ENCODE measurements at places on chromosomes 1 and 21.
A peak's percentile ranks its signal among the peaks of the same experiment; 100 is the strongest.

GRCh38 chr1:116767782-116768382 is 13.7 kb downstream of the CD2 start:
- no peaks in the 10 kb centered on the region for H3K36me3 ChIP-seq
- H3K27ac ChIP-seq, result no peak overlapping the region
- H3K4me1 ChIP-seq, result no peaks in the 10 kb centered on the region
- no peaks in the 10 kb centered on the region for H3K27me3 ChIP-seq
- H3K4me3 ChIP-seq, result no peak overlapping the region
- no peak for DNase-seq

GRCh38 chr1:172969611-172970010 is 81.1 kb downstream of the TNFSF18 start:
- H3K4me3 ChIP-seq, result no peak overlapping the region
- H3K36me3 ChIP-seq, result no peaks in the 10 kb centered on the region
- H3K27ac ChIP-seq, result no peak overlapping the region

- no peaks in the 10 kb centered on the region for H3K27me3 ChIP-seq
- no peaks in the 10 kb centered on the region for H3K36me3 ChIP-seq
- no peak for DNase-seq
- H3K4me1 ChIP-seq, result peaks cover 21% of the 10 kb centered on the region
- no peak overlapping the region for H3K27ac ChIP-seq
Measured at GRCh38 chr1:159879977-159880376, 17.5 kb upstream of the VSIG8 start.

DNA sequence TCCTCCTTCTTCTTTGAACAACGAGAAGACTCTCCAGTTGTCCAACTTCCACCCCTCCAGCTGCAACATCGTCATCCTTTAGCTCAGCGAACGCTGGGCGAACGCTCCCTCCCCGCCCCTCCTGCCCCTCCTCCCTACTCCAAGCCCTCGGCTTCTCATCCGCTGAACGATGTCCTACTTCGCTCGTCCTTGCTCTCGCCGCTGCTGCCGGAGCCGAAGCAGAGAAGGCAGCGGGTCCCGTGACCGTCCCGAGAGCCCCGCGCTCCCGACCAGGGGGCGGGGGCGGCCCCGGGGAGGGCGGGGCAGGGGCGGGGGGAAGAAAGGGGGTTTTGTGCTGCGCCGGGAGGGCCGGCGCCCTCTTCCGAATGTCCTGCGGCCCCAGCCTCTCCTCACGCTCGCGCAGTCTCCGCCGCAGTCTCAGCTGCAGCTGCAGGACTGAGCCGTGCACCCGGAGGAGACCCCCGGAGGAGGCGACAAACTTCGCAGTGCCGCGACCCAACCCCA is at the start of gene BCAN:
BCAN (plus strand) TSS at position 357 of the 504 bp plus-strand sequence. CDS start 3,938 bp downstream, outside the sequence.
- H3K27me3 ChIP-seq, result no peaks in the 10 kb centered on the region
- H3K27ac ChIP-seq, result no peak within 1 kb of the TSS
- H3K36me3 ChIP-seq, result peaks cover 44% of the 10 kb centered on the region

DNA sequence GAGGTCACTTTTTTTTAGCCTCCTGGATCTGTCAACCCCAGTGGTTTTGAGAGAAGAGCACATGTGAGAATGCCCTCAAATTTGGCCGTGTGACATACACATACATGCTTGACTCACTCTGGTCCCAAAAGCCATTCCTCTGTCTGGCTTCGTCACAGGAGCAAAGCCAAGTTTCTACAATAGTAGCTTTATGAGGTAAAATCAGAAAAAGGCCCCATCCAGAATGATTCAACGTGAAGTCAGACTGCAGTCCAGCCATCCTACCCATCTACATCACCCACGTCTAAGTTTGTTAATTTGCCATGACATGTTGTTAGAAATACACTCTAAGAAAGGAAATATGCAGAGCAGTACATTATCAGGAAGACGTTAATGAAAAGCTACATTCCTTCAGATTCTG is 245.2 kb downstream of the SDCCAG8 start:
- no peak overlapping the region for H3K27ac ChIP-seq
- H3K36me3 ChIP-seq, result no peaks in the 10 kb centered on the region
- H3K4me3 ChIP-seq, result no peak overlapping the region
- H3K4me1 ChIP-seq, result no peaks in the 10 kb centered on the region

GRCh38 chr1:150808121-150808520 is at the start of gene CTSK:
Gene CTSK, minus strand, starts transcription at chr1:150808260. Its CDS starts 1,455 bp downstream, at chr1:150806805.
- H3K36me3 ChIP-seq, result peaks cover 10% of the 10 kb centered on the region
- no peaks in the 10 kb centered on the region for H3K4me1 ChIP-seq
- no peak within 1 kb of the TSS for H3K4me3 ChIP-seq

DNA sequence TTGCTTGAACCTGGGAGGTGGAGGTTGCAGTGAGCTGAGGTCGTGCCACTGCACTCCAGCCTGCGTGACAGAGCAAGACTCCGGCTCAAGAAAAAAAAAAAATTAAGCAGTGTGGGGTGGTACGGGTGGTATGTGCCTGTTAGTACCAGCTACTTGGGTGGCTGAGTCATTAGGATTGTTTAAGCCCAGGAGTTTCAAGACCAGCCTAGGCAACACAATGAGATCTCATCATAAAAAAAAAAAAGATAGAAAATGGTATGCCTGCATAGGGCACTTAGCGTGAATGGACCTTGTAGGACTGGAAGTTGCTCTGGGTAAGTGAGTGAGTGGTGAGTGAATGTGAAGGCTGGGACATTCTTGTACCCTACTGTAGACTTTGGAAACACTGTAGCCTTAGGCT is 37.0 kb downstream of the TBCE start:
- no peak overlapping the region for H3K4me3 ChIP-seq
- H3K27ac ChIP-seq, result no peak overlapping the region
- peaks cover 35% of the 10 kb centered on the region for H3K4me1 ChIP-seq
- no peaks in the 10 kb centered on the region for H3K27me3 ChIP-seq
- no peak for DNase-seq
- H3K36me3 ChIP-seq, result no peaks in the 10 kb centered on the region

- peaks cover 19% of the 10 kb centered on the region for H3K27me3 ChIP-seq
- H3K27ac ChIP-seq, result no peak overlapping the region
- DNase-seq, result peak; percentile 64
- H3K36me3 ChIP-seq, result no peaks in the 10 kb centered on the region
- H3K4me3 ChIP-seq, result no peak overlapping the region
- no peaks in the 10 kb centered on the region for H3K4me1 ChIP-seq
Measured at GRCh38 chr1:38489844-38490270, 369.7 kb downstream of the RRAGC start.

DNA sequence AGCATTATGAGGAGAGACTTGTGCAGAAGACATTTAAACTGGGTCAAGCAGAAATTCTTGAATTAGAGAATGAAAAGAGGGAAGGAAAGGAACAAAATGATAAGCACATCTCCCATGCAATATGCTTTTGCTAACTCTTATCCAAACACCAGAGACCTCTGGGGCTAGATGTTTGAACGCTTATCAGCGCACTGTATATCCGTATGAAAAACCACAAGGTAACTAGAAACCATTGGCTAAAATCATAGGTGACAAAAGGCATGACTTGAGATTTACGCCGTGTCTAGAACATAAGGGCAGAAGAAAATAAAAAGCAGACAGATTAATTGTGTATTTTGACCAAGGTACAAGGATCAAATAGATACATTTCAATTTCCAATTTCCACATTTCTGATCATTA is 38.0 kb upstream of the TIAM1 start:
- H3K4me1 ChIP-seq, result no peaks in the 10 kb centered on the region
- no peak overlapping the region for H3K27ac ChIP-seq
- H3K4me3 ChIP-seq, result no peak overlapping the region
- H3K36me3 ChIP-seq, result no peaks in the 10 kb centered on the region
- DNase-seq, result no peak

- no peaks in the 10 kb centered on the region for H3K36me3 ChIP-seq
- no peak overlapping the region for H3K27ac ChIP-seq
- H3K4me3 ChIP-seq, result no peak overlapping the region
- H3K4me1 ChIP-seq, result no peaks in the 10 kb centered on the region
- H3K27me3 ChIP-seq, result peaks cover 35% of the 10 kb centered on the region
- DNase-seq, result no peak
Measured at GRCh38 chr1:181911715-181912114, 149.8 kb downstream of the ZNF648 start.

- H3K27ac ChIP-seq, result peak overlapping the region; percentile 25
- peaks cover 77% of the 10 kb centered on the region for H3K4me1 ChIP-seq
- no peak overlapping the region for H3K4me3 ChIP-seq
- H3K36me3 ChIP-seq, result peaks cover 26% of the 10 kb centered on the region
- no peak for DNase-seq
Measured at GRCh38 chr1:43363283-43363934, 4.4 kb downstream of the ELOVL1 start.

- H3K4me1 ChIP-seq, result peaks cover 5% of the 10 kb centered on the region
- H3K4me3 ChIP-seq, result no peak overlapping the region
- no peaks in the 10 kb centered on the region for H3K27me3 ChIP-seq
- H3K27ac ChIP-seq, result no peak overlapping the region
Measured at GRCh38 chr1:191495040-191495439, 663.2 kb upstream of the RGS18 start.

GRCh38 chr1:173206816-173207568 is at the start of gene TNFSF4:
Gene TNFSF4, minus strand, starts transcription at chr1:173207331. Its CDS starts 155 bp downstream, at chr1:173207176.
- no peak for DNase-seq
- H3K4me3 ChIP-seq, result no peak within 1 kb of the TSS
- H3K36me3 ChIP-seq, result no peaks in the 10 kb centered on the region
- H3K27me3 ChIP-seq, result no peaks in the 10 kb centered on the region

DNA sequence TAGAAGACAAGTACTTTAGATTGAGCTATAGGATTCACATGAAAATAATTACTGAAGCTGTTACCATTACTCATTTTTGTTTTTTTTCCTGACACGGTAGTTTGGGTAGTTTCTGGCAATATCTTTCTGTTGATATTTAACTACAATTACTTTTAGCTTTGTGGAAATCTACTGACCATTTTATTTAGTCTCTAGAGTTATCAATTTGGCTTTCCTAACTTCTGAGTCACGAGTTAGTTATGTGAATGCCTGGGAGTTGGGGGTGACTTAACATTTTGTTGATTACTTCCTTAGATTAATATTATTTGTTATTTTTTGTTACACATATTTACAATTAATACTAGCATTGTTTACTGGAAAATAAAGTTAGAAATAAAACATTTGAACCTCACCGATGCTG is 160.6 kb downstream of the HMCN1 start:
- no peaks in the 10 kb centered on the region for H3K27me3 ChIP-seq
- no peaks in the 10 kb centered on the region for H3K4me1 ChIP-seq
- no peak for DNase-seq
- no peak overlapping the region for H3K4me3 ChIP-seq

- H3K4me1 ChIP-seq, result no peaks in the 10 kb centered on the region
- H3K36me3 ChIP-seq, result no peaks in the 10 kb centered on the region
- no peak overlapping the region for H3K4me3 ChIP-seq
- peaks cover 4% of the 10 kb centered on the region for H3K27me3 ChIP-seq
- no peak for DNase-seq
- no peak overlapping the region for H3K27ac ChIP-seq
Measured at GRCh38 chr1:234841281-234841680, 231.3 kb upstream of the IRF2BP2 start.

- no peak overlapping the region for H3K27ac ChIP-seq
- no peak for DNase-seq
- no peaks in the 10 kb centered on the region for H3K4me1 ChIP-seq
Measured at GRCh38 chr1:113868387-113869083, 3.0 kb downstream of the PTPN22 start.

DNA sequence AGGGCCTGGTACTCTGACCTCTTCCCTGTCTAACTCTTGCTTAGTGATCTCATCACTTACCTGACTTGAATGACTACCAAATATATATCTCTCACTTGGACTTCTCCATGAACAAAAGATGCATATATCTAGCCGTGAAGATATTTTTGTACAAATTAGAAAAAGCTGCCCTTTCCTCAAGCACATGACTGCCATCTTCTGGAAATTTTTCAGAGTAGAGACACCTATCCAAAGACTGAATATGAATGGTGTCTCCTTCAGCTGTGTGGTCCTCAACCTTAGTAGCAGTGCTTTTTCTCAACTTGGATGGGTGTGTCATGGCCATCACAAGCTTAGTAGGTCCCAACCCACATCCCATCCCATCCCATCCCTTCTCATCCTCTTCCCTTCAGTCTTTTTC is 142.3 kb downstream of the DNM3 start:
- H3K4me3 ChIP-seq, result no peak overlapping the region
- DNase-seq, result peak; percentile 4

DNA sequence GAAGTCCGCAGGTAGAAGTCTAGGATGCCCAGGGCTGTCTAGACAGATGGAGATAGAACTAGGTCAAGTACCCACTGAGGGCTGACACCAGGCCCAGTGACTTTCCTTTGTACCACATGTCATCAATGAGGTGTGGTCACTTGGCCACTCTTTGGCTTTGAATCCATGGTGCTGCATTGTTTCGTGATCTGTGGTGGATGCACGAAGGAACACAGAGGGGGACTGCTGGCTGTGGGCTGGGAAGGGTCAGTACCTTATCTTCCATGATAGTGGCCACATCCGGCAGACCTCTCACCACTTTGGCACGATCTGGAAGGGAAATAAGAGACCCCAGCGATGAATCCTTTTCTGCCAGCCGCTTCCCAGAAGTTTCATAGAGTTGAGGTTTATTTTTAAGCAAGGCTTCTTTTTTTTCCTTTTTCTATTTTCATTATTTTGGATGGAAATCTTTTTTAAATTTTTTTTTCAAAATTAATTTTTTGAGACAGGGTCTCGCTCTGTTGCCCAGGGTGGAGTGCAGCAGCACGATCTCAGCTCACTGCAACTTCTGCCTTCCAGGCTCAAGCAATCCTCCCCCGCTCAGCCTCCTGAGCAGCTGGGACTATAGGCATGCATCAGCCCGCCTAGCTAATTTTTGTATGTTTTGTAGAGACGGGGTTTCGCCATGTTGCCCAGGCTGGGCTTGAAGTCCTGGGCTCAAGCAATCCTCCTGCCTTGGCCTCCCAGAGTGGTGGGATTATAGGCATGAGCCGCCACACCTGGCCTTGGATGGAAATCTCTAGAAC is 53.1 kb downstream of the MYOM3 start:
- no peak overlapping the region for H3K4me3 ChIP-seq
- no peaks in the 10 kb centered on the region for H3K36me3 ChIP-seq

DNA sequence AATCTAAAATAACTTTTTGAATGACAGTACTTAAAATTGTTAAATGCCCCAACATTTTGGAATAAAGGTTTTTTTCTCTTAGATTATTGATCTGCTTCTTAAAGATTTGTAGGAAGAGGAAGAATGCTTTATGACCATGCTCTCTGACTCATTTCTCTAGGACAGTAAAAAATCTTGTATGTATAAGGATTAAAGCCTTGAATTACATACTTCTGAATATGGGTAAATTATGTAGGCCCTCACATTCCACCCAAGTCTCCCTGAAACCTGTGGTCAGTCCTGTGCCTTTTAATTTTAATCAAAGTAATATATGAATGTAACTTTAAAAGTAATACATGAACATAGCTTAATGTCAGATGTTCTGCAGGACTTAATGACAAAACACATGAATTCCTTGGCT is 50.5 kb downstream of the ABCD3 start:
- no peaks in the 10 kb centered on the region for H3K4me1 ChIP-seq
- DNase-seq, result no peak
- no peaks in the 10 kb centered on the region for H3K36me3 ChIP-seq
- no peak overlapping the region for H3K27ac ChIP-seq
- H3K27me3 ChIP-seq, result no peaks in the 10 kb centered on the region

GRCh38 chr1:188027613-188028012 is 1198.9 kb downstream of the PLA2G4A start:
- H3K27ac ChIP-seq, result no peak overlapping the region
- H3K27me3 ChIP-seq, result no peaks in the 10 kb centered on the region
- no peaks in the 10 kb centered on the region for H3K36me3 ChIP-seq
- H3K4me3 ChIP-seq, result no peak overlapping the region

Data from HCT116 (cell line).